ENCODE measurements at places on chromosomes 6 and 20.

DNA sequence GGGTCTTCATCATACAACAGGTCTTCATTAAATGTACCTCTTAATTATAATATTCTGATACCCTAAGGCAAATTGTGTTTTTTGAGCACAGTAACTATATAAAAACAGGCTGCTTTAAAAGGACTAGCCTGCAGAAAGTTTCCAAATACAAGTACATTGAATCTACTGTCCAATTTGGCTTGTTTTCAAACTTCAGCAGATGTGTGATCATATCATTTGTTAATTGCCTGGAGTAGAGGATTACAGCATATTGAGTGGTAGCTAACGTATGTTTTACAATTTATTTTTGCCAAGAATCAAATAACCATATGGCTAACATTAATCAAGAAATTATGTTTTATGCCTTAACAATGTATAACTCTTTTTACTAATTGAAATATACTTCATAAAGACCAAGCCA, 12.6 kb downstream of the TINAG start:
- no peak for DNase-seq

DNA sequence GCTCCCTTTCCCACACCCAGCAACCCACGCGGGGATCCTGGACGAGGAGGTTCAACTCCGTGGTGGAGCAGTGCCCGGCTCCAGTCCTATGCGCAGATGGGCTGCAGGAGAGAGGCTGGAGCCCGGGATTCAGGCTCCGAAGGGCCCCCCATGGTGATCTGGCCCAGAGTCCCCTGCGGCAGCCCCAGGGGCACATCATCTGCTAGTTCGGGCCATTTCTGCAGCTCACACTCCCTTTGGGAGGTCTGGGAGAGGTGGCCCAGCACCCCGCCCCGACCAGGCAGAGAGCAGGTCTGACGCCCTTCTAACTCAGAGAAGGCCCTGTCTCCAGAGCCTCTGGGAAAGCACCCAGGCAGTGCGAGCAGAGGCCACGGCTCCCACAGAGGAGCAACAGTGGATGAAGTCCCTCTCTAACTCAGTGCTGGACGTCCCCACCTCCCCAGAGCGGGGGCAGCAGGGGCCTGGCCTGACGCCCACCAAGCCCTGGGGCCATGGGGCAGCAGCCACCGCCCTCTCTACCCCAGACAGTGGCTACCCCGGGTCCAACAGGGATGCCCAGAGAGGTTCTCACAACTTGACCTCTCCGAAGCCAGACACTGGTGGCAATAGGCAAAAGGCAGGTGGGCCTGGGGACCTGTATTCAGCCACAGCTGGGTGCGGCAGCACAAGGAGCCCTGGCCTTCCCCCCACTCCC, 3.3 kb downstream of the KCNQ2 start:
- no peak for DNase-seq

DNA sequence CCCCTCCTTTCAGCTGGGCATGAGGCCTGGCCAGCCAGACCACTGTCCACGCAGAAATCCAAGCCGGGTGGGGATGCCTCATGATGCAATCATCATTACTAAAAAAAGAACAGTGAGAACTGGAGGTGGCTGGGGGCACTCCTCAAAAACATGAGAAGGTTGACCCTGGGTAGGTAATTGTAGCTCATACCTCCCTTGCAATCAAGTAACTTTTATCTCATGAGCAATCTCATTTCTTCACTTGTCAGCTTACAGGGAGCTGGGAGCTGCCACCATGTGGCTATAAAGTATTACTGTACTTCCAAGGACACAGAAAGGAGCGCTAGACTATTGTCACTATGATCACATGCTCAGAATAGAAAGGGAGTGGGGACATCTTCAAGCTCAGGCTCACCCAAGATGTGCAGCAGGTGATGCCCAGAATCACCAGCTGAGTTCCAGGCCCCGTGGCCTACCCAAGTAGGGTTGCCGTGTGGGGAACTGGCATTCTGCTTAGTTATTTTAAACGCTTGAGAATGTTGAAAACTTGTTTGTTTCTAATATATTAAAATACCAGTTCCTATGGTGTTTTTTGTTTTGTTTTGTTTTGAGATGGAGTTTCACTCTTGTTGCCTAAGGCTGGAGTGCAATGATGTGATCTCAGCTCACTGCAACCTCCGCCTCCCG, 3.0 kb upstream of the CDH26 start:
- DNase-seq, result no peak

- no peak for DNase-seq
Measured at GRCh38 chr6:153062516-153062915, 60.0 kb upstream of the MTRF1L start.

DNA sequence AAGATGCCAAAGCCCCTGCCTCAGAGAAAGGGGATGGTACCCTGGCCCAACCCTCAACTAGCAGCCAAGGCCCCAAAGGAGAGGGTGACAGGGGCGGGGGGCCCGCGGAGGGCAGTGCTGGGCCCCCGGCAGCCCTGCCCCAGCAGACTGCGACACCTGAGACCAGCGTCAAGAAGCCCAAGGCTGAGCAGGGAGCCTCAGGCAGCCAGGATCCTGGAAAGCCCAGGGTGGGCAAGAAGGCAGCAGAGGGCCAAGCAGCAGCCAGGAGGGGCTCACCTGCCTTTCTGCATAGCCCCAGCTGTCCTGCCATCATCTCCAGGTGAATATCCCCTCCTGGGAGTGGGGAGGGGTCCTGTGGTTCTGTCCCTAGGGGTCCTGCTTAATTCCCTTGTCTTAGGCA, 1.1 kb downstream of the MYLK2 start:
- DNase-seq, result no peak

DNA sequence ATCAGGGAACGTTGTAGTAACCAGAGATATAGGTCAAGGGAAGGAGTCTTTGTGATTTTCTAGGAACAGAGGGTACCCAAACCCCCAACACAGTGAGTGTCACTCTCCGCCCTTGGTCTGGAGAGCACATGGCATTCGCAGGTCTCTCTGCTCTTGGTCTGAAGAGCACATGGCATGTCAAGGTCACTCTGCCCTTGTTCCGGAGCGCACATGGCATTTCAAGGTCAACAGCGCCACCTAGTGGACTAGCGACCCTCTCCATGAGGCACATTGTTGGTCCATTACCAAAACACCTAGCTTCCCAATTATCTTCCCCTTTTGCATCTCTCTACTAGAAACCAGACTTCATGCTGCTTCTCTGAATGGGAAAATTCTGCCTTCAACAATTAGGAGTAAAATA, 260.0 kb downstream of the C6orf118 start:
- no peak for DNase-seq

GRCh38 chr20:23637282-23638221, at the start of gene CST3:
TSS of gene CST3 (minus strand) at chr20:23637955. CDS start at chr20:23637862, 93 bp downstream.
- DNase-seq, result peak; percentile 95

GRCh38 chr20:24731312-24731711, 217.8 kb upstream of the CST7 start:
- DNase-seq, result no peak

- no peak for DNase-seq
Measured at GRCh38 chr6:24798740-24799540, at the start of gene ARMH2. TSS of gene ARMH2 (minus strand) at chr6:24798917. CDS start at chr6:24798857, 60 bp downstream.

- no peak for DNase-seq
Measured at GRCh38 chr6:61841958-61842357, 444.1 kb downstream of the KHDRBS2 start.

GRCh38 chr6:84093441-84094435, 60.2 kb downstream of the MRAP2 start:
- DNase-seq, result no peak

DNA sequence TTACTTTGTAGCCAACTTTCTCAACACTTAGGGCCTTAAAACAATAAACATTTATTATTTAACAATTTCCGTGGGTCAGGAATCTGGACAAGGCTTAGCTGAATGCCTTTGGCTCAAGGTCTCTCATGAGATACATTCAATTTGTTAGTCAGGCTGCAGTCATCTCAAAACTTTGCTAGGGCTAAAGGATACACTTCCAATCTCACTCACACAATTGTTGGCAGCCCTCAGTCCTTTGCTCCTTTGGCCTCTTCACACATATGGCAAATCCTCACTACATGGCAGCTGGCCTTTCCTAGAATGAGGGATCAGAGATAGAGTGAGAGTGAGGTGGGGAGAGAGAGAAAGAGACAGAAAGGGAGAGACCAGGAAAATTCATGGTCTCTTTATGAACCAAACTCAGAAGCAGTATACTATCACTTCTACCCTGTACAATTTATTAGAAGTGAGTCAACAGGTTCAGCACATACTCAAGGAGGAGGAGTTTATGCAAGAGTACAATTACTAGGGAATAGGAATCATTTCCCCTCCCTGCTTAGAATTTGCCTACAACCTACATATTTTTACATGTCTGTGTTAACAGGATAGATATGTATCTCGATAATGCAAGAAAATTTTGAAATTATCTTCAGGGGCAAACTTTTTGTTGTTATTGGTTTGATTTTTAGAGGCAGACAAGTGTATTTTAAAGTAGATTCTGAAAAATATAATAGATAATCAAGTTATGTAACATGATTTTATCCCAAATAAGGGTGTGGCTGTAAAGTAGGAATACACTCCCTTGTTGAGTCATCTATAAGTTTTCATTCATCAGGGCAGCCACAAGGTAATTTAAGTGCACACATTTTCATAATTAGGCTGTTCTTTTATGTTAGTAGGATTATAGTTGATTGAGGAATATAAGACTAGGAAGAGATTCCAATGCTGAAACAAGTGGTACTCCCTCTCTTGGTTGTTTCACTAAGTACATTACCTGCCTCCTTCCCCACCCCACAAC, 85.9 kb upstream of the HMGCLL1 start:
- DNase-seq, result no peak

- no peak for DNase-seq
Measured at GRCh38 chr6:144590532-144590931, 305.4 kb downstream of the UTRN start.

- DNase-seq, result peak; percentile 68
Measured at GRCh38 chr6:73451223-73452106, 632 bp downstream of the CGAS start.

DNA sequence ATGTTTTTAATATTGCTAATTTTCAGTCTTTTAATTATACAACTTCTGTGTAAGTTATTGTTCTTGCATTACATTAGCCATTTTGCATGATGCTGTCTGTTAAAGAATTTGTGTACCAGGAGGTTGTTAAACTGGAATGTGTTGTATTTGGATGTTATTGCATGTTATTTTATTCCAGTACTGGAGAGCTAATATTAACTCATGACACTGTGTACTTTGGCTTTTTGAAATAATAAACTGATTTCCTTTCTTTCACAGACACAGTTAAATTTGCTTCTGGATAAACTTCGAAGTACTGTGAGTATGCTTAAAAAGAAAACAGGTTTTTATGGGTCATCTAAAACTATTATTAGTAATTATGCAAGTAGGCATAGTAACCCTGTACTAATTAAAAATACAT, 121.3 kb downstream of the MYO6 start:
- DNase-seq, result no peak

DNA sequence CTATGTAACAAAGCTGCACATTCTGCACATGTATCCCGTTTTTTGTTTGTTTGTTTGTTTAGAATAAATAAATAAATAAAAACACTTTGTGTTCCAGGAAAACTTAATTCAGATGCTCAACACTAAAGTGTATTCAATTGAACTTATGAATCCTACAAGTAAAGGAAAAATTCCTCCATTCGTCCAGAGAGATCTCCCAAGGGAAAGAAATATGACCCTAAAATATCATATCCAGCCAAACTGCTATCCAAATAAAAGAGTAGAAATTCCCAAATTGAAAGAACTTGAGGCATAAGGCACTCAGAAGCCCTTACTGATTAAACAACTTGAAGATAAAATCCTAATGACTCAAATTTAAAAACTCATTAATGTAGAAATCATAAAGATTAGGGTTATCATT, 90.4 kb downstream of the MOXD1 start:
- DNase-seq, result no peak

GRCh38 chr20:57089699-57090144, 176.7 kb downstream of the BMP7 start:
- DNase-seq, result peak; percentile 79

DNA sequence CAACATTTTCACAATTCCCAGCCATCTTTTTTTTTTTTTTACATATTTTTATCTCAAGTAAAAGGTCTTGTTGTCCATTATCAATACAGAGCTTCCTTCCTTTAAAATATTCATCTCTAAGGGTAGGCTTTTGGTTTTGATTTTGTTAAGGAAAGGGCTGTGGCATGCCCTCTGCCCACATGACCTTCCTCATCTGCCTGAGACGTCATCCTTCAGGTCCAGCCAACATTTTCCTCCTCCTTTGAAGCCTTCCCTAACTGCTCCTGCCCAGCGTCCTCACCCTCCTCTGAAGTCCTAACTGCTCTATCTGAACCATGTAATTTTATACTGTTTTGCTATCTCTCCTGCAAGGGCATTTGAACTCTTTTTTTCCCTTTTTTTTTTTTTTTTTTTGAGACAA, 73.9 kb upstream of the TGM3 start:
- DNase-seq, result no peak

GRCh38 chr20:34083137-34083536, 28.9 kb downstream of the EIF2S2 start:
- peak; percentile 88 for DNase-seq

DNA sequence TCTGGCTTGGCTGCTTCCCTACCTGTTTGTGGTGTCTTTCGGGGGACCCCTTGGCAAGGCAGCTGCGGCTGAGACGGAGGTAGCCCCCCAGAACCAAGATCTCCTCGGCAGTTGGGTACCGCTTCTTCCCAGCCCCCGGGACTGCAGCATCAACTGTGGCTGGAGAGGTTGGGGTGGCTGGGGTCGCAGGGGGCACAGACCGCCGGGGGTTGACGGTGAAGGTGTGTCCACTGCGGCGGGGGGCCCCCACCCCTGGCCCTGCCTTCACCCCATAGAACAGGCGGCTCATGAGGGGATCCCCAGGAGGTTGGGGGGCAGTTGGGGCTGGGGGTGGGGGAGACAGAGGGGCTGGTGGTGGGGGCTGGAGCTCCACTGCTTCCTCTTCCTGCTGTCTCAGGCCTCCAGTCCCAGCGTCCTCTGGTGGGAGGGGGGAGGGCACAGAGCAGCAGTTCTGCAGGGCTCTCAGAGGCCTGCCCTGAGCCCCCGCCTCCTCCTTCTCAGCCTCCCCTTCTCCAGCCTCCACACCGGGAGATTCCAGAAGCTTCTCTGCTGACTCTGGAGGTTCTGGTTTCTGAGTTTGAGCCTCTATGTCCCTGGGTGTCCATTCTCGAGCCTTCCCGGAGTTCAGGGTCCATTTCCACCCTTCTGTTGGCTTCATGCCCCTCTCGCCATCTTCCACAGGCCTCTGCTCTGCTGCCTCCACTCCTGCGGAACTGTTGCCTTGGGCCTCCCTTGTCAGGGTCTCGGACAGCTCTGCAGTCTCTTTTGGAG, 1.9 kb downstream of the PPP1R18 start:
- peak; percentile 79 for DNase-seq
